Right renal cortex interstitium (tissue), 3 donors: ENCODE measurements at places on chromosomes 2 and 18. TPM values are rescaled to one million over a fixed set of nuclear protein-coding genes. Genes with fewer than 3 reads are reported as not detected.

DNA sequence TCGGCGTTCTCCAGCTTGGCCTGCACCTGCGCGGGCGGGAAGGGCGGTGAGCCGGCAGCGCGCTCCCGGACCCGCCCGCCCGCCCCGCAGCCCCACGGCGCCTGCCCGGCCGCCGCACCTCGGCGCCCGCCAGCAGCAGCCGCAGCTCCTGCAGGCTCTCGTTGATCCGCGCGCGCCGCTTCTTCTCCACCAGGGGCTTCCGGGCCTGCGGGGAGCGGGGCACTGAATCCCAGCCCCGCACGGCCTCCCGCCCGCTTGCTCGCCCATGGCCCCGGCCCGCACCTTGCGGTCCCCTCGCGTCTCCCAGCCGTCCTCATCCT is 335 bp downstream of the HES6 start:
- no peak for DNase-seq

GRCh38 chr2:190202604-190203003 is 117.0 kb downstream of the HIBCH start:
- DNase-seq, result no peak

- DNase-seq, result no peak
These were observed 2.4 kb upstream of the GPC1 start for GRCh38 chr2:240432820-240433801.

The METTL4 gene
- polyA plus RNA-seq, result 17.6 TPM

The SNTG2 gene
- polyA plus RNA-seq, result 2.7 TPM

The MATN3 gene
- polyA plus RNA-seq, result 3.1 TPM

- no peak for DNase-seq
These were observed 30.7 kb downstream of the BAZ2B start for GRCh38 chr2:159585622-159586021.

The MROH2A gene
- polyA plus RNA-seq, result 0.24 TPM

The SGPP2 gene
- polyA plus RNA-seq, result 16.0 TPM

DNA sequence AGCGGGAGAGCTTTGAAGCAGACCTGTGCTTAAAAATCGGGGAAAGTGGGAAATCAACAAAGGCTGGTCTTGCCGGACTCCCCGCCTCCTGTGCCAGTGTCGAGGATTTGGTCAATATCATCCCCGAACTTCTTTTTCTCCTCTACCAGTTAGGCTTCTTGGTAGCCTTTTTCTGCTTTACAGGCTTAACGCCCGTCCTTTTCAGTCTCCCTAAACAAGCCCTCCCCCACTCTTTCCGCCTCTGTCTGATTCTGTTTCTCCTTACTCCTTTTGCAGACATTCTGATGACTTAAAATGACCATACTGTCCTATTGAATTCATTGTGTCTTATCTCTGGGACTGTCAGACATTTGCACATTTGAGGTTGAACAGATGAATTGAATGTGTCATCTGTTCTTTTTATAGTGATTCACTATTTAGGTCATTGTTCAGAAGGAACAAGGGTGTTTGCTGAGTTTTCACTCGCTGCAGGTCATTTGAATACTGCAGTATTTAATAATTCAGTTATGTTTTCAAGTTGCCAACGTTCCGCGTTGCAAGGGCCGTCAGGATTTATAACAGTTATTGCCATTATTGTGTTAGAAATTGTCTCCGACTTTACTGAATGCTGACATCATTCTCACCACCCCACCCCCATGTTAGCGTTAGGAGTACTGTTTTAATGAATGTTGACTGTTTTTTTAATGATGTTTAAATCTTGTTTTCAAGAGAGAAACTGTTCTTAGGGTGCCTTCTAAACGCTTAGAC is 1.1 kb downstream of the ITGAV start:
- DNase-seq, result no peak

DNA sequence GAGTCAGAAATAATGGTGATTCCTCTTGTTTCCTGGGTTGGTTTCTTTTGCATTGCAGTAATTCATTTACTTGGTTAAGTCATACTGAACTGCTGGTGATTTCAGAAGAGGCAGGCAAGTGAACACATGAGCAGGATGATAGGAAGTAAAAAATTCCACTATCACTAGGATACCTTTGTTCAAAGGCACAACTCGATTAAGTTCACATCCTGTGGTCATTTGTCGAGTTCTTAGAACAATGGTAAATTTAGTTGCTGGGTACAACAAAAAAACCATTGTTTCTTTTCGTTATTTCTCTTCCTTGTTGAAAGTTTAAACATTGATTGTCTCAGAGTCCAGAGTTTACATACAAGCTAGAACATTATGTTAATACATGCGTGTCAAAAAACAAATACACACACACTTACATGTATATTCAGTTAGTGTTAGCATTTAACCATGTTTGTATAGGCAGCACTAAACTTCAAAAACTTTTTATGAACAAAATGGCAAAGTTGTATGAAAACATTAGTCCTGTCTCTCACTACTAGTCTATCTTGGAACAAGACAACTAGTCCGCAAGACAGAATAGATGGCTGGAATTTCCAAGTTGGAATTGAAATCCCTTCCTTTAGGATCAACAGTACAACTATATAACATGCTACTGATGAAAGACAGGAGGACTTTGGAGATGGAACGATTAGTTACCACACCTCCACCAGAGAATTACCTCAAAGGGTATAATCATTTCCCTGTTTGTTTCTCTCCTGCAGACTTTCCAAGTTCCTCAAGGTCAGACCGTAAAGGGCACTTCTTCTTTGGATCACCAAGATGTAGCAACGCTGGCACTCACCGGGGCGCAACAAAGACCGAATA is 26.2 kb downstream of the STK39 start:
- DNase-seq, result no peak

The PCARE gene
- 0.43 TPM for polyA plus RNA-seq

The PSMD14 gene
- 61.0 TPM for polyA plus RNA-seq

DNA sequence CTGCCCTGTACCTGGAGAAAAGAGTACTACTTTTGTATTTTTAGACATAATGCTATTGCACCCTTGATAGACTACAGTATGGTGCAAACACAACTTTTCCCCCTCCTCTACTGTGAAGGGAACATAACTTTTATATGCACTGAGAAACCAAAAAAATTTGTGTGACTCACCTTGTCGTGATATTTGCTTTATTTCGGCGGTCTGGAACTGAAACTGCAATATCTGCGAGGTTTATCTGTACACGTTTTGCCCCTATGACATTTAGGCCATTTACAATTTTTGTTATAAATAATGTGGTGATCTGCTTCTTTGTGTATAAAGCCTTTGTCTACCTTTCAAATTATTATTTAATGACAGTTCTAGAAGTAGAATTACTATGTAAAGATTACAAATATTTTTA is 34.4 kb upstream of the AAK1 start:
- DNase-seq, result no peak

The ADD2 gene
- 5.5 TPM for polyA plus RNA-seq

The TTC31 gene
- polyA plus RNA-seq, result 26.6 TPM

DNA sequence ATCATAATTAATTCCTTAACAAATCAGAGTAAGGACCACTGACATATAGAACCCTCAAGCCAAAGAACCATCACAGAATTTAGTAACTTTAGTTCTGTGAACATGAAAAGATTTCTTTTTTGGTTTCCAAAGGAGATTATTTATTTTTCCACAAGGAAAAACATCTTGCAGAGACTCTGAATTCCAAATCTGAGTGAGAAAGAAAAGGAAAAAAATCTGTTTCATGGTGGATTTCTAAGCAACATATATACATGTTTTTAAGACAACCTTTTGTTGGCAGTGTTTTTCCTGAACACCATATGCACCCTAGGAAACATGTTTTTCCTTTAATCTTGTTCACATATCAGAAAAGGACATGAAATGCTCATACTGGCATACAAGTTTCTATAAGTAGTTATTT is 149.8 kb downstream of the AGPS start:
- no peak for DNase-seq

DNA sequence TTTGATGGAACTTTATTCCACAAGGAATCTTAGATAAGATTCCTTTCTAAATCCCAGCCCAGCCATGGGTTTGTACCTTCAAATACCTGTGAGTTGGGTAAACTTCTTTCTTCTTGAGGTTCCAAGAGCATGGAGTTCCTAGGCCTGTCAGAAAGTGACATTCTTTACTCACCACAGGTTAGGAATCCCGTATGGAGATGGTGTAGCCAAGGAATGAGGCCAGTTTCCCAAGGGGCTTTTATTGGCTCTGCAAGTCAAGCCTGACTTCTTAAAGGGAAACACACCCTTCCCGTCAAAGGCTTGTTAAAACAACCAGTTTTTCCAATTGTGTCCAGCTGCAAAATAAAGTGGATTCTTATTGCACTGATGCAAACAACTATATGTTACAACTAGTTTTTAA is 45.8 kb downstream of the STK17B start:
- no peak for DNase-seq

DNA sequence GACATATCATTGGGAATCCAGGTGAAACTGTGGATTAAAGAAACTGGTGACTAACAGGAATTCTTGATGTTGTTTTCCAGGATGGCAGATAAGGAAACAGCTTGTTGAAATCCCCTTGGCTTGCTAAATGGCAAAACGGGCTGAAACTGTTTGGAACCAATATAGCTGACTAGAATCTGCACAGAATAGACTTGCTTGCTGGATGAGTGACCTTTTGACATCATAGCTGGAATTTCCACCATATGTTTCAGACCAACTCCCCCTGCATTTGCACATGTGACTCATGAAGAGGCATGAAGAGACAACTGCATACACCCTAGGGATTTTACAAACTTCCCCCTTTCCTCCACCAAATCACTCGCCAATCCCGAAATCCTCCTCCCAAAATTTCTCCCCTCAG is 87.7 kb upstream of the LYPD1 start:
- DNase-seq, result no peak

GRCh38 chr2:71576541-71576940 is 123.2 kb downstream of the DYSF start:
- DNase-seq, result no peak

DNA sequence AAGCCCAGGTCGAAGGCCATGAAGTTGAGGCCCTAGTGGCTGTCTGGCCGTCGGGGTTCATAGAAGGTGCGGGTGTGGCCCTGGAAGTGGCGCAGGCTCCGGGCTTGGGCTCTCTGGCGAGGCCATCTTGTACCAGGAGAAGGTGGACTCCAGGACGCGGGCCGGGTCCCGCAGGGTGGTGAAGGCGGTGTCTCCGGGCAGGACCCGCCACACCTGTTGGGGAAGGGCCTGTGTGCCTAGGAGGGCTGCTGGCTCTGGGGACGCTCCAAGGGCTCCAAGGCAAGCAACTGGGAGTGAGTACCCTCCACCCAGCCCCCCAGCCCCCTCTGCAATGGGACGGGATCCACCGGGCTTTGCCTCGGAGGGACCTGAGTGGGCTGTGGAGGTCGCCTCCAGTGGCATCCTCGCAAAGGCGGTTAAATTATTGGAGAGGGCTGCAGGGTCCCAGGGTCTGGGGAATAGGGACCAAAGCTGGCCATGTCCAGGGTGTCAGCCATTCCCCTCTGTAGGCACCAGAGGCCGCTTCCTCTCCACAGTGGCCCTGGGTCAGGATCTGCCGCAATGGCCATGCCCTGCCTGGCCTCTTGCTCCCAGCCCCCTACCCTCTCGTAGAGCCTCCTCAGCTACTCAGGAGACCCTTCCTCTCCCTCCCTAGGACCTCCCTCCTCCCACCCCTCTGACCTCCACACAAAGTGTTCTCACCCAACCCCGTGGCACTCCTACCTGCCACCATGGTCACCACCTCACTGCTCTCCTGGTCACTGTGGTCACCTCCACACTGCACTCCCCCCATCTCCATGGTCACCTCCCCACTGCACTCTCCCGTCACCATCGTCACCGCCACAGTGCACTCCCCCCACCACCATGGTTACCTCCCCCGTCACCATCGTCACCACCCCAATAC is 10.3 kb downstream of the AQP12A start:
- DNase-seq, result no peak

GRCh38 chr2:176166272-176166671 is 9.2 kb downstream of the HOXD3 start:
- no peak for DNase-seq

- no peak for DNase-seq
These were observed 53.5 kb upstream of the SPOPL start for GRCh38 chr2:138447889-138448570.

DNA sequence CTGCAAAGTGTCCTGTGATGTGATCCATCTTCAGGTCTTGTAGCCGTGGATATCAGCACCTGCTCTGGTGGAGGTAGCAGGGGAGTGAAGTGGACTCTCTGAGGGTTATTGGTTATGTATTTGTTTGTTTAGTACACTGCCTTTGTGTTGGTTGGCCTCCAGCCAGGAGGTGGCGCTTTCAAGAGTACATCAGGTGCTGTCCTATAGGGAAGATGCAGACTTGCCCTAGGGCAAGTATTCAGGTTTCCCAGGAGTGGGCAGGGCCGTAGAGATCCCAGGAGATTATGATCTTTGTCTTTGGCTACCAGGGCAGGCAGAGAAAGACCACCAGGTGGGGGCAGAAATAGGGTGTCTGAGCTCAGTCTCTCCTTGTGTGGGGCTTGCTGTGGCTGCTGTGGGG is 411.8 kb downstream of the SOX11 start:
- DNase-seq, result no peak

GRCh38 chr2:59301466-59302402 is 1060.6 kb upstream of the FANCL start:
- DNase-seq, result peak; percentile 72

The SLC38A11 gene
- polyA plus RNA-seq, result 15.0 TPM

The NYAP2 gene
- polyA plus RNA-seq, result not detected

DNA sequence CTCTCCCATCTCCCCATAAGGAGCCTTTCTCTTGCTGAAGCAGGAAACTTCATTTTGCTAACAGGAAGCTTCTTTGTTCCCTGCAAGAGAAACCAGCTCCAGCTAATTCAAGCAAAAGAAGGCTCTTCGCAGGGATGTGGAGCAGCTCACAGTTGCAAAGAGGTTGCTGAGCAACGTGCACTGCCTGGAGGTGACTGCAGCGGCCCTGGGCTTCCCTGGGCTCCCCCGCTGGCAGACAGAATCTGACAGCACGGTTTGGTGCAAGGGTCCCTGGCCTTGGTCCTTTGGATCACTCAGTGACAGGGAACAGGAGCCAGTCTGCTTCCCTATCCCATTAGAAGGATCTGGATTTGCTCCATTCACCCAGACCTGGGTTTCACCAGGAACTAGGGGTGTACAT is 25.8 kb downstream of the GPR55 start:
- no peak for DNase-seq

GRCh38 chr2:1972422-1972821 is 228.1 kb upstream of the PXDN start:
- DNase-seq, result peak; percentile 43

The IL1R1 gene
- 37.2 TPM for polyA plus RNA-seq

The TSHZ1 gene
- polyA plus RNA-seq, result 35.3 TPM

- DNase-seq, result no peak
These were observed 300.6 kb upstream of the SALL3 start for GRCh38 chr18:78679031-78679430.

The FSHR gene
- not detected for polyA plus RNA-seq

- no peak for DNase-seq
These were observed 16.5 kb upstream of the CYTIP start for GRCh38 chr2:157460384-157460837.
